NK-92 treated with Interleukin-12 subunit alpha and Interleukin-12 subunit beta, amount 100 ng/mL, for 24 hours (cell line): ENCODE measurements at places on chromosomes 7 and 10.
A peak's percentile ranks its signal among the peaks of the same experiment; 100 is the strongest.

DNA sequence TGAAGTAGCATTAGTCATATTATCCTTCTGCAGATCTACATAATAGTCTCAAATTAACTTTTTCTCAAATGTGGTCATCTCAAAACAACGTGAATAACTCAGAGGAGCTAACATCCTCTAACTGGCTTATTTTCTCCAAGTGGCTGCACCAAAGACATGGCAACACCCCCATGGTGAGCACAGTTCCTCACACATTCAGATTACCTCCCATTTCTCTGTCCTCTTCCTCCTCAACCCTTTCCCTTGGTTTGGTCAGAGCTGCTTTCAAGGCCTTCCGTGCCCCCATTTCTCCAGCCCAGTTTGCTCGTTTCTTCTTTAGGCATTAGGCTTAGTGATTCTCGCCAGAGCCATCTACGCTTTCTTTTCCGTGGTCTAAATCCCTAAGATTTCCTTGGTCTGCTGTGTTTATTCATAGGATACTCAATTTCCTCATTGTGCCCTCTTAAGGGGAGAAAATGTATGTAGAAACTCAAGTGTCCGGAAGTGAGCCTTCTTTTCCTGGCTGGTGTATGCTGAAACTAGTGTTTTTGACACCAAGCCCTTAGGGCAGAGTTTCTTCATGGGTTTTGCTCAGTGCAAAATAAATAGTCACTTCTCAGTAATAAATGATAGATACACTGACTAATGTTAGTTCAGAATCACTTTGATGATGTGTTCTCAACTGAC lies 2.6 kb downstream of the MET start:
- no peak for DNase-seq

- DNase-seq = no peak
Observed at GRCh38 chr10:88986549-88987242, 3.9 kb upstream of the FAS start.

GRCh38 chr7:69665369-69665768 lies 67.1 kb downstream of the AUTS2 start:
- no peak for DNase-seq

- DNase-seq = no peak
Observed at GRCh38 chr10:132616170-132616995, 78.8 kb downstream of the INPP5A start.

- no peak for DNase-seq
Observed at GRCh38 chr10:53899463-53900160, 901.4 kb downstream of the PCDH15 start.

GRCh38 chr10:11516431-11516746 lies 95.1 kb downstream of the USP6NL start:
- no peak for DNase-seq

DNA sequence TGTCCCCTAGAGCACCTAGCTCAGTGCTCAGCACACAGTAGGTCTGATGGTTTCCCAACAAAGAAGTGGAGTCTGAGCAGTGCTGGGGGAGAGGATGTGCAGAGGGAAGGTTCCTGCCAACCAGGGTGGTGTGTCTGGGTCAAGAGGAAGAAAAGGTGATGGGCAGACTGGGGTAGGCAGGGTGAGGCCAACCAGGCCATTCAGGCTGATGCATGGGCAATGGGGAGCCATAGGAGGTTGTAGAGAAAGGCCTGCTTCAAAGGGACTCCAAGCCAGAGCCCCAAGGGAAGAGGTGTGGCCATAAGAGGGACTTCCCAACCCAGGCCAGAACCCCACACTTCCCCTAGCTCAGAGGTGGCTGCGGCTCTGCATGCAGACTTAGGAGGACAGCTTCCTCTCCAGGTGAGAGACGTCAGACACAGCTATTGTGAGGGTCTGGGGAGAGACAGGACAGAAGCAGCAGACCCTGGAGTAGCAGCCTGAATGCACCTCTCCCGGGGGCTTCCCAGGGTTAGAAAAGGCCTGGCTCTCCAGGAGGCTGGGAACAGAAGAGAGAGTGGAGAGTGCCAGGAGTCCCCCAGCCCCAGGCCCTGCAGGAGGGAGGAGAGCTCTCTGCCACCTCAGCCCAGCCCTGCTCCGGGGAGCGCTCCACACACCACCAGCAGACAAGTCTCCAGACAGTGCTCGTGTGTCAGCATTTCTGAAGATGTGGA lies 87.4 kb upstream of the ZMIZ1 start:
- peak; percentile 15 for DNase-seq

DNA sequence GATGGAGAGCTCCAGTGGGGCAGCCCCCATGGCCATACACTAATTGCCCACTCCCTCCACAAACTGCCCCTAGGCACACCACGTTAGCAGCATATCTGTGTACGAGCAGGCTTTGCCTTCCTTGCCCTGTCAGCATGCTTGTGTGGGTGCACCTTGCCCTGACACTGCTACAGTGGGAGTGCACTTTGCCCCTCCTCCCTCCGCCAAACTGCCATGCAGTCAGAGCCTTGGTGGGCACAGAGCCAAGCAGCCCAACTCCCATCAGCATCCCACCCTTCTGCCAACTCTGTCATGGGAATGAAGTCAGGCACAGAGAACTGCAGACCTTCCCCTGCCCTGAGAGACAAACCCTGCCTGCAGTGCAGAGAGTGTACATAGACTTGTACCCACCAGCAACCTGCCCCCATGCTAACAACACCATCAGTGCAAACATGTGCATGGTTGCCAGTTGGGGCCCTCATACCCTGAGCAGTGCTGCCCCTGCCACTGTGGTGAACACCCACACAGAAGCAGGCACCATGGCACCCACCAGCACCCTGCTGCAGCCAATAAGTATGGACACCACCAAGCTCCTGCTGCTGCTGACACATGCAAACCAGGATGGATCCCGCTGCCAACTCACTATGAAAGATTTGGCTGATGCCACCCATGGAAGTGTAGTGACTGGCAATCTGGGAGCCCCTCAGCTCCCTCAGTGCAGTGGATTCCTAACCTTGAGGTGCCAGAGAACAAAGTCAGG lies 1197.7 kb upstream of the CELF2 start:
- no peak for DNase-seq

DNA sequence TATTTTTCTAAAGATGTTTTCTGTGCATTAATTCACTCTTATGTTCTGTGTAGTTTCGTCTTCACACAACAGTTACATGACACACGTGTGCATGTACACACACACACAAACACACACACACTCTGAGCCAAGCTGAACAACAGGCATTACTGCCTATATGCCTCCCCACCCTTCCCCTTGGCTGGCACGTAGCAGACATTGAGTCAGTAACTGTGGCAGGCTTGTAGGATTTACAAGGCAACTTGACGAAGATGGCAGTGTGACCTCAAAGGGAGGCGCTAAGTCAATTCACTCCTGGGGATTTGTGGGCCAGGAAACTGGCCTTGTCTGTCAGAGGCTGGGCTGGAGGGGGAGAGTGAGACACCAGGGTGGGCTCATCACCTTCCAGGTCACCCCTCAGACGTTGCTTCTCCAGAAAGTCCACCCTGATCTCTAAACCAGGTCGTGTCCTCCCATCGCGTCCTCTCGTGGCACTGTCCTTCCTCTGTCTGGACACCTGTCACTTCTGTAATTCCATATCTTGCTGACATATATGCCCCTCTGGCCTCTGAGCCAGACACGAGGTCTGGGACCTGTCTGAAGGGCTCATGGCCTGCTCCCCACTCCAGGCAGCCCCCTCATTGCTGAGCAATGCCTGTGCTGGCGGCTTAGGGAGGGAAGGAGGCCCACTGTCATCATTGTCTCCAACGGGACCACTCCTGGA lies 41.1 kb upstream of the INPP5A start:
- DNase-seq = no peak

GRCh38 chr7:39217783-39218182 lies 240.1 kb downstream of the POU6F2 start:
- no peak for DNase-seq

DNA sequence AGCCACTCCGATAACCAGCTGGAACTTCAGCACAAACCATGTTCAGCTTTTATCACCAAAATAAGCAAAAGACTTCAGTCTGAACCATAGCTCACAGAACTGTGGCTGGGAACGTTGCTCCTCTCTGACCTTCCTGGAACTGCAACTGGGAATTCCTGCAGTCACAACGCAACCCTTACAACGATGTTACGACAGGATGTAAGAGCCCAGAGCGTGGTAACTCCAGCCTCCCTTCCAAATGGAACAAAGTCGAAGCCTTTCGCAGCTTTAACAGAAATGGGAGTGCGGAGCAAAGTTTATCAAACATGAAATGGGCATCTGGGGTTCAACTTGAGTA lies 162.6 kb downstream of the ADAM12 start:
- no peak for DNase-seq

- DNase-seq = no peak
Observed at GRCh38 chr7:73526896-73527821, 5.1 kb upstream of the BAZ1B start.

DNA sequence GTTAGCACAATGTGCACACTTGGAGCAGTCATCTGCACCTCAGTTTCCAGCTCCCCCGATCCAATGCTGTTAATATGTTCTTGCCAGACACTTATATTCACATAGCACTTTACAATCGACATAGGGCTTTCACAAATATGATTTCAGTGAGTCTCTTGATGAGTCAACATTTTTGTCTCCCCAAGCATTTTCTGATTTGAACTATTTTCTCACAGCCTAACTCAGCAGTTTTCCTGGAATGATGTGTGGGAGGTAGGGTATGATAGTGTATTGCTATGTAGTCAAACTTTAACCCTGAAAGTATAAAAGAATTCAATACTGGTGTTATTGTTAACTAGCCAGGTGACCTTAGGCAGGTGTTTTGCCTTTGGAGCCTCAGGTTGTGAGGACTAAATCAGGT lies 82.5 kb upstream of the LRGUK start:
- no peak for DNase-seq

DNA sequence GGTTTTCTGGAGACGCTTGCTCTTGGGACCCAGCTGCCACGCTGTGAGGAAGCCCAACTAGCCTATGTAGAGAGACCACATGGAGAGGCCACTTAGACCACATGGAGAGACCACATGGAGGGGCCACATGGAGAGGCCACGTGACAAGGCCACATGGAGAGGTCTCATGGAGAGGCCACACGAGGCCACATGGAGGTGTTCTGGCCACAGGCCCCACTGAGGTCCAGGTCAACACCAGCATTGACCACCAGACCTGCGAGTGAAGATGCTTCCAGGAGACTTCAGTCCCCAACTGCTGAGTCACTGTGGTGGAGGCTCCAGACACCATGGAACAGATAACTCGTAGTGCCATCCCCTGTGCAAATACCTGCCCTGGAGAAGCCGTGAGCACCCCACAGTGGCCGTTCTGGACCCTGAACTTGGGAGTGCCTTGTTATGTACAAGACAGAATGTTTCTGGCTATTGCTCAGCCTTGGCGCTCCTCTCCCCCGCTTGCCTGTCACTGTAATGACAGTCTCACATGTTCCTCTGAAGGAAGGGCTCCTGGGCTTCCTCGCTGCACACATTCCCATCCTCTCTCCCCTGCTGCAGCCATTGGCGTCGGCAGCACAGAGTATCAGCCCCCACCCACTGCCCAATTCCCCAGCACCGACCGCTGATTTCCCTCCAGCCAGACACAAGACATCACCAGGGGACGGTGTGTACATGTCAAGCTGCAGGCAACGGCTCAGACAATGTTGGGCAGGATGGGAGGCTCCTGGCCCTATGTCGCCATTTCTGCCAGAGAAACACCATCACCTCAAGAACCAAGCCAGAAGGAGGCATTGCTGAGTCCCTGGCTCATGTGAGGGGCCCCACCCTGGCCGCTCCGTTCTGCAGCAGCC lies 49.0 kb upstream of the TNRC18 start:
- no peak for DNase-seq

DNA sequence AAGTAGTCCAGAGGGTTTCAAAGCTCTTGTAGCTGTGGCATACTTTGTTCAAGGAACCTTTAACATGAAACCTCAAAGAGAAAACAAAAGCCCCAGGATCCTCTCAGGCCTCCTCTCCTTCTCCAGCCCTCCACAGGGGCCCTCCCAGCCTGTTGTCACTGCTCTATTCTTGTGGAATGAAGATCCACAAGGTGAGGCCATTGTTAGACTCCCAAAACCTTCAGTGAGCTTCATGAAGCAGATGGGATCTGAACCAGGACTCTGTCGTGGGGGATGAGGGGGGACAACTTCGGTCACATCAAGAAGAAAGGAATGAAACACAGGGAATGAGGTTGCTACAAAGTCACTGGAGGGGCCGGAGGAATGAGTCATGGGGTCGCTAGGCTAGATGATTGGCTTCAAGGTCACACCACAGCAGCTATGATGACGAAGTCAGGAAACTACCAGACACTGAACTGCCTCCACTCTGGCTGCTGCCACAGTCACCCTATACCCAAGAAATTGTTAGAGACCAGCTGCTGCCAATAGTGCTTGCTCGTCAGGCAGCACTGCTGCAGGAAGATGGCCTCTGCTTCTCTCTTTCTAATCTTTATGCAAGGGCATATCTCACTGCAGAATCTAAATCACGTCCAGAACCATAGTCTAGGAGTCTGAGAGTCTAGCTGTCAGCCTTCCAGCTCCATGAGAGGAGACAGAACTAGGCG lies 208.8 kb downstream of the HIBADH start:
- no peak for DNase-seq

GRCh38 chr10:86951184-86951761 lies 6.1 kb downstream of the MMRN2 start:
- no peak for DNase-seq

DNA sequence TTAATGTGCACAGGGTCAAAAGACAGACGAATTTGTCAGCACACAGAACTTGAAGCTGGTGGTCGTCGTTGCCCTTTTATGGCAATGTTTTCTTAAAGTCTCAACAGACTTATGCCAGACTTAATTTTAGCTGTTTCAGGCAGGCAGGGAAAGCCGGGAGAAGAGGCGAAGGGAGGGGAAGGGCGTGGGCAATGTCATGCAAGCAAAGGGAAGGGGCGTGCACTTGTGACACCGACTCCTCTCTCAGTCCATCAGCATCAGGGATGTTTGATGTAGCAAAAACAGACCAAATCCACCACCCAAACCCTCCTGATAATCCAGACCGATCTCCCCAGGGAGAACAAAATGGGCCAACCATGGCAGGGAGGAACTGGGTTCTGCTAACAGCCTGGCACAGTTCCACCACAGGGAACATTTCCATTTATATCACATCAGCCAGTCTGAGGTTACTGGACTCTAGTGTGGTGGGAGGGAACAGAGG lies 118.1 kb upstream of the RHEB start:
- no peak for DNase-seq

DNA sequence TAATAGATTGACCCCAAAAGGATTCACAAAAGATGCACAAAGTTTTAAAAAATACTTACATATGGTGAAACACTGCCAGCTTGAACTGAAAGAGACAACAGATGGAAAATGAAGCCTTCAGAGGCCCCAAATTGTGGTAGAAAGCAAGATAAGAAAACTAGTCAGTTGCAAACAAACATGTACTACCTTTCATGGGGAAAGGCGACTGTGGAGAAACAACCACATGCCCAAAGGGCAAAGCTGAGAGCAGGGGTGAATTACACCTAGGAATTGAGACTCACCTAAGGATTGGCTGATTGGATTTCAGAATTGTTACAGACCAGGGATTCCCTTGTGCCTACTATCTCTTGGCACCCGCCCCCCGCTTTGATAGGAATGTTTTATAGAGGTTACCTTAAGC lies 13.1 kb downstream of the EPC1 start:
- DNase-seq = no peak

DNA sequence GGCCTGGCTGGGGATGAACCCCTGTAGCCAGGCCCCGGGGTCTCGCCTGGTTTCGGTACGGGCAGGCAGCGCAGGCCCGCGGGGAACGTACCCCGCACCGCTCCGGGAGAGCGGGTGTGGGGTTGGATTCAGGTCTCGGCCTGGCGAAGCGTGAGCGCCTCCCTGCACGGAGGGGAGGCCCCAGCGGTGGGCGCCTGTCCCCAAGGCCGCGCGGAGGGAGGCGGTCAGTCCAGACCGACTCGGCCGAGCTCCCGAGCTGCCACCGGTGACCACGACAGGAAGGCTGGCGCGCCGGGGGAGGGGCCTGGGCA lies 378 bp upstream of the INPP5F start:
- no peak for DNase-seq
